ENCODE measurements at places on chromosomes 13 and 19. TPM values are rescaled to one million over a fixed set of nuclear protein-coding genes. Genes with fewer than 3 reads are reported as not detected.

DNA sequence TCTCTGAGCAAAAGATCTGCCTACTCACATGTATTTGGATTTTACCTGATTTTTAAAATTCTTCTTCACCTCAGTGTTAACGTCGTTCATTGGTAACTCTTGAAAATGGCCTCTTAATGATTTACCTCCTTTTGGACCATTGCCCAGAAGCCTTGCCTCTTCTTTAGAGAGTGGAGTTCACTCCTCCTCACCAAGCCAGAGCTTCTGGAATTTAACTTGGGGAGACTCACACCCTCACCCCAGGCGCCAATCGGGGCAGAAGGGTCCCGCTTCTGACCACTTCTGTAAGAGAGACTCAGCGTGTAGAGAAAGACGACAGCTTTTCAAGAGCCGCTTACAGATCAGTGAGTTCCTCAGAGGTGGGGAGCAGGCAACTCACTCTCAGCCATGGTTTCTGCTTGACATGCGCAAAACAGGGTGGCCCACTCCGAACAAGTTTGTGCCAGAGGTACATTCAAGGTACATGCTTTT lies 2.7 kb downstream of the PNMA8C start:
- no peaks in the 10 kb centered on the region for H3K27me3 ChIP-seq
- no peaks in the 10 kb centered on the region for H3K36me3 ChIP-seq
- H3K4me1 ChIP-seq, result no peaks in the 10 kb centered on the region
- H3K27ac ChIP-seq, result no peak overlapping the region

DNA sequence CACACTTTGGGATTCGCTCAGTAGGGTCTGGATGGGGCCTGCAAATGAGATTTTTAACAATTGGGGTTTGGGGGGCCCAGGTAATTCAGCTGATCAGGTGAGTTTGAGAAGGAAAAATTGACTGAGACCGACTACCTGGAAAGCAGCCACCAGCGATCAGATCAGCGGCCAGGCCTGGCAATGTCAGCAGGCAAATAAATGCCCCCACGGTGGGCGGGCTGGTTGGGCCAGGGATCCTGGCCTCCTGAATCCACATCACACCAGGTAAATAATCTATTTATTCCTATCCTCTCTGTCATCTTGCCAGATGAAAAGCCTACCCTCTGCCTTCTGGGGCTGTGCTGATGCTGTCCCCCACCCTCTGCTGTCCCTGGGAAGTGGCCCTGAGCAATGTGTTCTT lies 9.4 kb downstream of the NAPA start:
- no peaks in the 10 kb centered on the region for H3K27me3 ChIP-seq
- H3K4me1 ChIP-seq, result peaks cover 66% of the 10 kb centered on the region
- DNase-seq, result no peak
- H3K4me3 ChIP-seq, result no peak overlapping the region
- peak overlapping the region; percentile 99 for H3K27ac ChIP-seq

The RXFP2 gene
- not detected for total RNA-seq

DNA sequence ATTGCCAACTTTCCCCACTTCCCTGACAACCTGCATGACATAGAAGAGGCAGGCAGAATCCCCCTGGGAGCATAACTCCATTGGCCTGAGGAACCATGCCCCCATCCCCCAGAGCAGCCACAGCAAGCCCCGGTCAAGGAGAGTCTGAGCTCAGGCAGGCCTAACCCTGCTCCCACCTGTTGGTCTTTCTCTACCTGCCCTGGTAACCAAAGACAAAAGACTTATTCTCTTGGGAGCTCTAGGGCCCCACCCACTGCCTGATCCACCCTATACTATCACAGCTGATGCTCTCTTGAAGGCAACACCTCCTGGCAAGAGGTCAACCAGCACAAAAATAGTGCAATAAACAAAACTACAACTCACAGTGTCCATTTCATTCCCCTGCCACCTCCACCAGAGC lies 59.3 kb downstream of the TNFSF13B start:
- no peak for DNase-seq
- H3K4me3 ChIP-seq, result no peak overlapping the region
- no peak overlapping the region for H3K27ac ChIP-seq
- no peaks in the 10 kb centered on the region for H3K4me1 ChIP-seq
